Stimulated activated CD4-positive, alpha-beta T cell treated with anti-CD3 and anti-CD28 coated beads, Interleukin-15, amount 100 ng/mL, for 48 hours (primary cell): ENCODE measurements at places on chromosomes 7 and 10.

- DNase-seq, result no peak
Measured at GRCh38 chr7:97012365-97013133, 7.2 kb downstream of the DLX6 start.

- no peak for DNase-seq
Measured at GRCh38 chr10:82464966-82465365, 590.0 kb downstream of the NRG3 start.

GRCh38 chr7:138900035-138900828 lies 81.0 kb downstream of the KIAA1549 start:
- no peak for DNase-seq

- no peak for DNase-seq
Measured at GRCh38 chr10:110845756-110846620, 25.7 kb upstream of the PDCD4 start.

DNA sequence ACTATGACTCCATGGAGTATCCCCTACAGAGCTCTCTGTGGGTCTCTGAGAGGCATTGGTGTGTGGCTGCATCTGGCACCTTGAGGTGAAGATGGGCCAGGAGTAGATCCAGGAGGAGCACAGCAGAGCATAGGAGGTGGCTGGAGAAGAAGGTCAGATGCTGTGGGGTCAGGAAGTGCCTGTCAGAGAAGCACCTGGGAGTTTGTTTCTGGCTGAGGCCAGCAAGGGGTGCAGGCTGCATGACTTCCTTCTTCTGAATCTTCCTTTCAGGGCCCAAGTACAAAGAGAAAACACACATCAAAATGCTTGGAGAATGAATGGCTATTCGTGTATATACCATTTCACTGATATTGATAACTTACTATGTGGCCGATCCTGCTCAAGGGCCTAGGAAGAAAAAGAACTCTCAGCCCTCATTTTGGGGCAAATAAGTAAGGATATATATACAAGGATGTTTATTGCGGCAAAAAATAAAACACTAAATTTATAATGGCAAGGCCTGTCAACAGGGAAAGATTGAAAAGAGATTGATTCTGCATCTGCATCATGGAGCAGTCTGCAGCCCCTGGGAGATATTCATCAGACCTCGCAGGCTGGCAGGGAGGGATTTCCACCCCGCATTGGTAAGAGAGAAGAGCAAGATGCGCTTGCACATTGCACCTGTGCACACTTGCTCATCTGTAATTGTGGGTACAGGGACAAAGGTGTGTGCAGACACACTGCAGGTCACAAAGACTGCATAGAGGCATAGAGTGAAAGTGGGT lies 39.2 kb downstream of the PTPRE start:
- no peak for DNase-seq

GRCh38 chr7:80098795-80099194 lies 35.8 kb upstream of the GNAI1 start:
- DNase-seq, result no peak

DNA sequence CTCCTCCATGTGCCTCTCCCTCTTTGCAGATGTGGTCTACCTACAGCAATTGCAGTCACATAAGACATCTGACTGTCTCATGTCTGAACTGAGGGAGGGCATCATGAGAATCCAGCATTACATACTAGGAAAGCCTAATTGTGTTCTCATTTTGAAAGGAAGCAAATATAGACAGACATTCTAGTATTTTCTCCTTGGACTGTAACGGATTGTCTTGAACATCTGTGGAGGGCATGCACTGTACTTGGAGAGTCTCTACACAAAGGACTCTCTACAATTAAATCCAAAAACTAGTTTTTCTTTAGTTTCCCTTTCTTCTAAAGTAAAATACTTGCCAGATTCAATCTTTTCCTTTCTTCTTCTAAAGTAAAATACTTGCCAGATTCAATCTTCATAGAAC lies 34.7 kb upstream of the TRIL start:
- DNase-seq, result no peak

GRCh38 chr7:147245274-147245673 lies 1128.7 kb downstream of the CNTNAP2 start:
- no peak for DNase-seq

DNA sequence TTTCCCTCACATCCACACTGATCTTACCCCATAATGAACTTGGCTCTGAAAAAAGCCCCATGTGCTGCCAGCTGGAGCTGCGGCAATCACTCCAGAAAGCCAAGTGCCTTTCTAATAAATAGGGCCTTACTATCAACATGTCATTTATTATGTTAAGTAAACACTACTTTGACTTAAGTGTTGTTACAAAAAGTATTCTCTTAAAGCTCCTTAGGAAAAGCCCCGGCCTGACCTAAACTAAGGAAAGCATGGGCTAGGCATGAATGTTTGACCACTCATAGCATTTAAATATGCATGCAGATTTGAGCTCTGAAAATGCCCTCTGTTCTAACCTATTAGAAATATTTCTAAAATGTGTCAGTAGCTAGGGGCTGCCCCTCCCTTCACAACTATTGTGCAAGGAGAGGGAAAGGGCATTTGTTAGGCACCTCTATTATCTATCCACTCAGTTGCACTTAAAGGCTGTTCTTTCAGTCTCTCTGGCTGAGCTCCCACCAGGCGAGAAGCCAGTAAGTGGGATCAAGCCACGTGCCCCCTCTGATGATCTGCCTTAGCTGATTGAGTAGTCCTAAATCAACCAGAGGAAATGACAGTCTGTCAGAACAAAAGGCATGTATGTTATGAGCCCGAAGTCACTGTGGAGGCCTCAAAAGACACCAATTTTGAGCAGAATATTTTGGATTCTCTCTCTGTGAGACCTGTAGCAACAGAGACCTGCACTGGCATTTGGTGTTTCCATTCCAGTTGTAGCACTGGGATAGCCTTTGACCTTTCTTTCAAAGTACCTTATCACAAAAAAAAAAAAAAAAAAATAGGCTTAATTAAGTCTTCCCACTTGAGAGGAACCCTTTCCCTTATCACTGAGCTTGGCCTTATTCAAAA lies 77.1 kb downstream of the ITGB8 start:
- DNase-seq, result no peak
